ENCODE measurements at places on chromosomes 16 and 17.

GRCh38 chr16:14462811-14463210 is 167.2 kb downstream of the PARN start:
- DNase-seq: no peak

DNA sequence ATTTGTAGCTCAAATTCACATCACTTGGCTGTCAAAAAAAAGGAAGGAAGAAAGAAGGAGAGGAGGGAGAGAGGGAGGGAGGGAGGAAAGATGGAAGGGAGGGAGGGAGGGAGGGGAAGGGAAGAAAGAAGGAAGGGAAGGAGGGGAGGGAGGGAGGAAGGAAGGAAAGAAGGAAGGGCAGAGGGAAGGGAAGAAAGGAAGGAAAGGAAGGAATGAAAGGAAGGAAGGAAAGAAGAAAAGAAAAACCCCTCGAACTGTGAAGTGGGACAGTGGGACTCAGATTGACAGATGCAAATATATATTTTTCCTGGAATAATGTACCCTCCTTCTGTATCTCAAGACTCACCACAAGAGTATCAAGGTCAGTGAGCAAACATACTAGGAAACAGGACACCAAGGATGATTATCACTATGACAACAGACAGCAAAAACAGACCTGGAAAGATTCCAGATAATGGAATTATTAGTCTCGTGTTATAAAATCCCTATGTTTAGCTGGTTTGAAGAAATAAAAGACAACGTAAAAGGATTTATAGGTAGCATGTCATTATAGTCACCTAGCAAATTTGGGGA is 24.2 kb upstream of the ABCA3 start:
- DNase-seq: no peak

DNA sequence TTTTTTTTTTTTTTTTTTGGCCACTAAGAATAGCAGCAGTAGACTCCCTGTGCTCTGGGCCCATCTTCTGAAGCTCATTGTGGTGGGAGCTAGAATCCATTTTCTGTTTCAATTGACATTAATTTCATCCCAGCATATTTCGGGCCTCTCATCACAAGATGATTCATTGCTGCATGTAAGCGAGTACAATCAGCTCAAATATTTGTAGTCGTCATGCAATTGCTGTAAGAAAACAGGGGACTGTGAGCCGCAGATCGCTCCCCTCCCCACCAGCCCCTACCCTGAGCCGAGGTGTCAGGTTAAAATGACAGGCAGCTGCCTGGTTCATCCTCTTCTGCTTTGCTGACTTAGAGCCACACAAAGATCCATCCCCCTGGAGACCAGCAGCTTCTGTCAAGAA is 358.8 kb upstream of the CDH5 start:
- no peak for DNase-seq

GRCh38 chr17:50266384-50267073 is 7.7 kb upstream of the TMEM92 start:
- no peak for DNase-seq

GRCh38 chr16:55941552-55941951 is 66.4 kb upstream of the CES5A start:
- no peak for DNase-seq

DNA sequence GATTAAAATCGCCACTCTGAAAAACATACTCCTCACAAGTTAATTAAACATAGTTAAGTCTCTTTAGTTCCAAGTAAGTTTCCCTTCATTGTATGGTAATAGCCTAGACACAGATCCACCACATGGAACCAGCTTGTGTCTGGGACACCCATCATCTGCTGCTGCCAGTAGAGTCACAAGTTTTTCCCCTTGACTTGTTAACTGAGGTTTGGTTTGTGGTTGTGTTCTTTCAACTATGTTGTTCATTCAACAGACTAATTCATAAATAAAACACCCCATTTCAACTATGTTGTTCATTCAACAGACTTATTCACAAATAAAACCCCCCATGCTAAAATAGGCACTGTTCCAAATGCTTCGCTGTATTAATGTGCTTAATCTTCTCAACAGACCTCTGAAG is 24.4 kb downstream of the YWHAE start:
- DNase-seq: no peak

- DNase-seq: no peak
These were observed 11.6 kb downstream of the GSG1L2 start for GRCh38 chr17:9810100-9810949.

GRCh38 chr17:17499402-17500145 is 3.4 kb upstream of the RASD1 start:
- no peak for DNase-seq

- DNase-seq: no peak
These were observed 478.8 kb downstream of the NPIPA7 start for GRCh38 chr16:16857603-16858283.

DNA sequence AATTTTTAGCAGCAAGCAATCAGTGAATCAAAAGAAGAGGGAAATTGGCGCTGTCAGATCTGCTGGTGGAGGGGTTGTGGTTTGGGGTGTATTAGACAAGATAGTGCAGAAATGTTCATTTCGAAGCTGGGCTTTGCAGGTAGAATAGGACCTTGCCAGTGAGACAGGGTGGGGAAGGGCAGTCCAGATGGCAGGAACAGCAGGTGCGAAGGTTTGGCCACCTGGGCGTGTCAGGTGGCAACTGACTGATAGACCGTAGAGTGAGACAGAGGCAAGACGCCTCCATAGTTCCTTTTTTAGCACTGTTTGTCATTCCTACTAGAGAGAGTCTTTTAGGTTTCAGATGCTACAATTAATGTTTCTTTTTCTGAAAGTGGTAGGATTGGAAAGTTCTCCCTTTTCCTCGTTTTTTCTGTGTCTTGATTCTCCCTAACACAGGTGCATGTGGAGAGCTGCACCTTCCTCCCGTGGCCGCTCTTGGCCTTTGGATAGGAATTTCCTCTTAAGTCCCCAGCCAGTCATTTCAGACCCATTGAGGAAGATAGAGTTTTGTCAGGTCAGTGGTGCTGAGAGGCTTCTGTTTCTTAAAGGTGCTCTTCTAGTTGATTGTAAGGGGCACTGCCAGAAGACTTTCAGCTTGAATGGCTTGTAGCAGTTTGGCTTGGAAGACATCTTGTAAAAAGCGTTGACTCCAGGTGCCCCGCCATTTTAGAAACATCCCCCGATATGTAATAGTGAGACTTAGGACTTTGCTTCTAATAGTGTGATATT is 315.6 kb downstream of the SNX29 start:
- no peak for DNase-seq

- no peak for DNase-seq
These were observed 11.5 kb downstream of the GSE1 start for GRCh38 chr16:85624646-85625045.

DNA sequence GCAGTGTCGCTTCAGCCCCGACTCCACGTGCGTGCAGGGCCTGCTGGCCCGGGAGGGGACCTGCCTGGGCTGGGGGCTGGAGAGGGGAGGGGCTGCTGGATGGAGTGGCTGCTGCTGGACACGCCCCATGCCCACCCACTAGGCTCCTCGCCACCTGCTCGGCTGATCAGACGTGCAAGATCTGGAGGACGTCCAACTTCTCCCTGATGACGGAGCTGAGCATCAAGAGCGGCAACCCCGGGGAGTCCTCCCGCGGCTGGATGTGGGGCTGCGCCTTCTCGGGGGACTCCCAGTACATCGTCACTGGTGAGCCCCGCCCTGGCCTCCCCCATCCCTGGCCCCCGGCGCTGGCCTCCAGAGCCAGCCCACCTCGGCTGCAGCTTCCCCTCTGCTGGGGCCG is 2.4 kb downstream of the BRICD5 start:
- DNase-seq: no peak

DNA sequence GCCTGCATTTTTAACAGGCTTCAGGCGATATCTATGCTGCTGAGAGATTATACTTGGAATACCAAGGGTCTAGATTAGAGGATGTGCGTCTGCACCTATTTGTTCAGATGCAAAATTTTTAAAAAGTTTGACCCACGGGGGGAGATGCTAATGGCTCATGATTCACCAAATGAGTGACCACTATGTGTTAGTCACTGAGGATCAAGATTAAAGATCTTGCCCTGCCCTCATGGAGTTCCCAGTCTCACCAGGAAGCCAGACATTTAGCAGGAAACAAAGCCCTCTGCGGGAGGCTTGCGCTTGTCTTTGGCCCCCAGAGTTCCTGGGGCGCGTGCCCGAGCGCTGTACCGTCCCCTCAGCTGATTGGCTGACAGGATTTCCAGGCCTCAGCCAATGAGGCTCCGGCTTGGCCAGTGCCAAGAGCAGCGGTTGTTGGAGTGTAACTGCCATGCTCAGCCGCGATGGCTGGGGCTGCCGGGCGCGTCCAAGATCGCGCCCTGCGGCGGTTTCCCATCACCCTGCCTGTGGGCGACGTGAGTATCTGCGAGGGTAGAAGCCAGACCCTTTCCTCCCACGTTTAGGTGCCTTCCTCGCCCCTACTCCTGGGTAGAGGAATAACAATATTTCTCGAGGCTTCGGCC is 4.5 kb upstream of the DDX19B start:
- DNase-seq: no peak

DNA sequence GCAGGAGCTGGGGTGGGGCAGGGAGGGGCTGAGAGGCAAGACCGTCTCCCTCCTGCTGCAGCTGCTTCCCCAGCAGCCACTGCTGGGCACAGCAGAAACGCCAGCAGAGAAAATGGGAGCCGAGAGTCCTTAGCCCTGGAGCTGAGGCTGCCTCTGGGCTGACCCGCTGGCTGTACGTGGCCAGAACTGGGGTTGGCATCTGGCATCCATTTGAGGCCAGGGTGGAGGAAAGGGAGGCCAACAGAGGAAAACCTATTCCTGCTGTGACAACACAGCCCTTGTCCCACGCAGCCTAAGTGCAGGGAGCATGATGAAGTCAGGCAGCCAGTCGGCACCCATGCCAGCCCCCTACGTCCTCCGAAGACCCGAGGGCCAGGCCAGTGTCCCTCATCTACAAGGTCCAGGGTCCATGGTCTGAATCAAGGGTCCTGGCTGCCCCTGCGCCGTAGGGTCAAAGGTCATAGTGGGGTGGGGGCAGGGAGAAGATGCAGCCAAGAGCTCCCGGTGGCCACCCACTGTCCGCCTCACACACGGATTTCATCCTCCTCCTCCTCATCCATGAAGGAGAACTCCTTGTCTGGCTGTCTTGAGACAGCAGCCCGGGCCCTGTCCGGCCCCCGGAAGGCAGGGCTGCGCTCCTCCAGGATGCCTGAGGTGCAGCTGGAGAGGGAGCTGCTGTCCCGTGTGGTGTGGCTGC is 23.4 kb upstream of the CPSF4L start:
- no peak for DNase-seq

GRCh38 chr17:77378318-77379064 is 237.7 kb downstream of the SEC14L1 start:
- no peak for DNase-seq

- DNase-seq: no peak
These were observed 627.2 kb downstream of the TOX3 start for GRCh38 chr16:51919736-51920135.

DNA sequence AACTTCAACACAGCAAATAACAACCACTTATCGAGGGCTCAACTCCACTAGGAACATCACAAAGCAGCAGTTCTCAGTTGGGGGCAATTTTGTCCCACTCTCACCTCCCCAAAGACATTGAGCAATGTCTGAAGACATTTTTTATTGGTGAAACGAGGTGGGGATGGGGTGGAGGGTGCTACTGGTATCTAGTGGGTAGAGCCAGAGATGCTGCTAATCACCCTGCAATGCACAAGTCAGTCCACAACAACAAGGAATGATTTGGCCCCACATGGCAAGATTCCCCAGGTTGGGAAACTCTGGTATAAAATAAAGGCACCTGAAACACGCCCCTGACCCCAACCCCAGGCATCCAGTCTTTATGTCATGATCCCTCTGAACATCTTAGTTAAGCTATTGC is 33.3 kb downstream of the TLE7 start:
- DNase-seq: no peak

DNA sequence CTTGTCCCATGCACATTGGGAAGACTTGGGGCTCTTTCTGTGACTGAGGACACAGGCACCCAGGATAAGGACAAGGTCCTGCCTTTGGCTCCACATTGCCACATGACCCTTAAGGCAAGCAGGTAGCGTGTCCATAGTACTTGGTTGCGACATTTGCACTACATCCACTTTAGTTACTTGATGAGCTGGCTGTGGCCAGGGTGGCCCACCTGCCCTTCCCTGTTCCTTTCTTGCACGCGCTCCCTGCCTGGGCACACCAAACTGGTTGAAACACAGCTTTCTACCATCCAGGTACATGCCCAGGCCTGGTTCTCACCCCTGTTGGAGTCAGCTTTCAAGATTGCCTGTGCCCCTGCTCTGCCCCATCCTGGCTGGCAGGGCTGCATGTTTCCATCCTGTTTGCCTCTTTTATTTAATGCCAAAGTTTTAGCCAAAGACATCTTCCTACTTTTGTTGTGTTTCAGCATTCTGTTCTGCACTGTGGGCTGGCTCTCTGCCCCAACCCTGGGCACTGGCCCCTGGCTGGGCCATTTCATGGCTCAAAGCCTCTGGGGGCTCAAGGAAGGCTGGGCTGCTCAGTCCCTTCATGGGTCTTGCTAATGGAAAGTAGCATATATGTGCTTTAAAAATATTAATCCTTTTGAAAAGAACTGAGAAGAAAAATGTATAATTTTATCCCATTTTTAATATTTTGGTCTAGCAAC is 3.2 kb downstream of the B3GNT9 start:
- DNase-seq: no peak

DNA sequence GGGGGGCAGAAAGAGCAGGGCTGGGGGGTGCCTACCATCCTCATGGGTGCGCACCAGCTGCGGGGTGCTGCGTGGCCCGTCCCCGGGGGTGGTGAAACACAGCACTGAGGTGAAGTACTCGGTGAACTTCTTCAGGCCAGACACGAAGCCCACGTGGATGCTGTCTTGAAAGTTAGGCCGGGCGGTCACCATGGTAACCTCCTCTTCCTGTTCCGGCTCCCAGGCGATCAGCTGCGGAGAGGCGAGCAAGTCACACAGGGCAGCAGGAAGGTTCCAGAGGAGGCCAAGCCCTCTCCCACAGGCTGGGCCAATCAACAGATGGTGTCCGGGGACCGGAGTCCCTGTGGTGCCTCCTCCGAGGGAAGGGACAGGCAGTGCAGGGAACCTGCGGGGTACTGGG is 90.1 kb upstream of the CDC42EP4 start:
- DNase-seq: no peak

- DNase-seq: no peak
These were observed 36.3 kb downstream of the DHRS7B start for GRCh38 chr17:21163101-21163500.

DNA sequence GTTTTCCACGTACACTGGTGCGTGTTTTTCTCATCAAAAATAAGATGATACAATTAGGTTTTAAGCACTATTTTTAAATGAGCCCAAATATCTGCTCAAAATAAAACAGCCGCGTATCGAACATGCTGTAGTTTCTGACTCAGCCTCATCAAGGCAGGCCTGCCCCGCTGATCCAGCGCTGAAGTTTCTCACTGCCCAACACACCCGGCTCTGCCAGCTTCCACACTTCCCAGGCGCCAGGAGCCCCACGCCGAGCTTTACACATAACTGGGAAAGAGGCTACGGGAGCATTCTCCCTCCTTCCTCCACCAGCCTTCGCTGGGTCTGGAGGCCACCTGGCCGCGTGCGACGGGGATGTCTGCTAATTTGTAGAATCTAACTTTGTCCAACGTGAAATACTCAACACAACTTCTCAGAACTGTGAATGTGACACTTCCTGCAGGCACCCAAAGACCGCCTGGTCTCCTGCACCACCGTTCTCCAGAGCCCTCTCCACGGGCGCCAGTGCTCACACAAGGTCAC is 42.1 kb downstream of the MAP1LC3B start:
- DNase-seq: no peak

- DNase-seq: no peak
These were observed 25.2 kb downstream of the C16orf95 start for GRCh38 chr16:87291944-87292343.
